Urinary bladder (tissue), 4 donors: ENCODE measurements at places on chromosomes 16 and 17. TPM values are rescaled to one million over a fixed set of nuclear protein-coding genes. Genes with fewer than 3 reads are reported as not detected.

ZP2 gene
- total RNA-seq = 0.90 TPM

- no peak for DNase-seq
Observed at GRCh38 chr17:65093930-65094329, 37.4 kb upstream of the GNA13 start.

DNA sequence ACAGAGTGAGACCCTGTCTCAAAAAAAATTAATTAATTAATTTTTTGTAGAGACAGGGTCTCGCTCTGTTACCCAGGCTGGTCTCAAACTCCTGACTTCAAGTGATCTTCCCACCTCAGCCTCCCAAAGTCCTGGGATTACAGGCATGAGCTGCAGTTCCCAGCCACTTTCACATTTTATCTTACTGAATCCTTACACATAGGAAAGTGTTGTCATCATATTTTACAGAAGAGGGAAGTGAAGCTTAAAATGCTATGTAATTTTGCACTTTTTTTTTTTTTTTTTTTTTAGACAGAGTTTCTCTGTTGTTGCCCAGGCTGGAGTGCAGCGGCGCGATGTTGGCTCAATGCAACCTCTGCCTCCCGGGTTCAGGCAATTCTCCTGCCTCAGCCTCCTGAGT lies 21.1 kb upstream of the ZNF629 start:
- no peak for DNase-seq

GRCh38 chr17:80027043-80027435 lies 8.6 kb downstream of the TBC1D16 start:
- no peak for DNase-seq
